Activated CD4-positive, alpha-beta T cell treated with anti-CD3 and anti-CD28 coated beads, Interleukin-2, amount 50 U/mL, for 1 hour (primary cell): ENCODE measurements at places on chromosomes 3 and 15.

DNA sequence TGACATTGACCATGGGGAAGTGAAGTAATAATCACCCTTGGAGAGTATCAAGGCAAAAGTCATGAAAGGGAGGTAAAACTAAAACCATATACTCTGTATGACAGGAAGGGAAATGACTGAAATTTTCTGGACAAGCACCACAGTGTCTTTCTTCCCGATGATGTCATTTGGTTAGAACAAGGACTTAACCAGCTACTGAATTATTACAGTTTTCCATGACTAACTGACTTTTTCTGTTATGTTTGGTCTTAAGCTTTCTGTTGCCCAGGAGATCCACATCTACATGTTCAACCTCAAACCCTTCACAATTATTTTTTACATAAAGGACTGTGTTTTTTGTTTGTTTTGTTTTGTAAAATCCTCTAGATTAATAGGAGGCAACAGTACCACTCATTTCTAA lies 191.9 kb upstream of the IL12A start:
- DNase-seq, result no peak

DNA sequence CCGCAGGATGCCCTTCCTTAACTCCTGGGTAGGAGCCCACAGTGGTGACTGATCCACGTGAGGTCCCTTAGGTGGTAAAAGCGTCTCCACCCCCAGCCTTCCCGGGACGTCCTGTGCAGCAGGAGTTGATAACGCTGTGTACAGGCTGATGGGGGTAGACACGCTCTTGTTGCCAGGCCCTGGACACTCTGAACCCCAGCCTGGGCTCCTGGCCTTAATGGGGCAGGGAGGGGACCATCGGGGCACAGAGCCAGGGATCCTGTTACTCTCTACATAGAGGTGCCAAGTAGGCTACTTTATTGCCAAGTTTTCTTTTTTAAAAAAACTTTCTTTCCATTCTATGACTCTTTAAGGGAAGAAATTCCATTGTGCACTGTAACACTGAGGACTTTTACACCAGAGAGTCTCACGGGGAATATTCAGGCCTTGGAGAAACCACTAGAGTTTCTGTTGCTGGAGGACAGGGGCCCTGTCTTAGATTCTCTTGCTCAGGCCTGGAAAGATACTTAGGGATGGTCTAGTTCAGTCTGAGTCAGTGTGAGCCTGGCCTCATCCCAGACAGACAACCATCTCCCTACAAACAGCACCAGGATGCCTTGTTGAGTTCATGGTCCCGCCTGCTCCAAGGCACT lies 104.3 kb upstream of the RNU6-1 start:
- DNase-seq, result no peak

DNA sequence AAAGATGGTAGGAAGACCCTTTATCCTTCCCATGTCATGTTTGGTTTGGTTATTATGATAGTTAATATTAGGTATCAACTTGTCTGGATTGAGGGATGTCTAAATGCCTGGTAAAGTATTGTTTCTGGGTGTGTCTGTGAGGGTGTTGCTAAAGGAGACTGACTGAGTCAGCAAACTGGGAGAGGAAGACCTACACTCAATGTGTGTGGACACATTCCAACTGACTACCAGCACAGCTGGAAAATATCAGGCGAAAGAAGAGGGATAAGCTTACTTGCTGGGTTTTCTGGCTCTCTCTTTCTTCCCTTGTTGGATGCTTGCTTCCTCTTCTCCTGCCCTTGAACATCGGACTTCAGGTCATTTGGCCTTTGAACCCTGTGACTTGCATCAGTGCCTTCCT lies 1227.6 kb upstream of the EPHA6 start:
- DNase-seq, result no peak

- no peak for DNase-seq
Observed at GRCh38 chr15:90596943-90597342, 67.2 kb downstream of the CRTC3 start.

DNA sequence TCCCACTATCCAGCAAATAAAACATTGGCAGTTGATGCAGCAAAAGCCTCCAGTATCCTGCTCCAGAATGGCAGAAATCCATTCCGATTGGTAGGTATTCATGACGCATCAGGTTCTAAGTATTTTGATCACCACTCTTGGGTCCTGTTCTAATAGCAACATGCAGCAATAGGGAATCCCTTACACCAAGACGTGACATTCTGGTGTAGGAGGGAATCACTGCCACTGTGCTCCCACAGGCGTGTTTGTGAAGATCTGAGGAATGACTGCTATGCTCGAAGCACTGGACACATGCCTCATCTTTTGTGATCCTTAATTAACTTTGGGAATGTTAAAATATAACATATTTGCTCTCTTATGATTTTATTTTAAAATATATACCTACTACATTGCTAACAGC lies 552.9 kb downstream of the MECOM start:
- DNase-seq, result no peak

DNA sequence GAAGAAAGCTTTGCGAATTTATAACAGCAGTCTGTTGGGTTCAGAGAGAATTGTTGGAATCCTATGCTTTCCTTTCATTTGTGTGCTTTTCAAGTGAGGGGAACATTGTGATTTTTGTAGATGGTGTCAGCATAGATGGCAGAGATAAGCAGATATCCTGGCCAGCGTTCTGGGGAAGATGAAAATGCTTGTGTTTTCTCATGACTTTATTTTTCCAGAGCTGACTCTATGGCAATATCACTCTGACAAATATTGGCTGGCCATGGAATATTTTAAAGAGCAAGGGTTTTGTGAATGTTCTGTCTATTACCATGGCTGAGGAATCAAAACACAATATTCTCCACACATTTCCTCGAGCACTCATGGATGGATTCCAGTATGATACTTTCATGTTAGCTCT lies 108.8 kb downstream of the MITF start:
- DNase-seq, result no peak

- no peak for DNase-seq
Observed at GRCh38 chr3:170257145-170257544, 34.9 kb downstream of the PRKCI start.

GRCh38 chr3:90026406-90026805 lies 919.0 kb downstream of the EPHA3 start:
- no peak for DNase-seq

DNA sequence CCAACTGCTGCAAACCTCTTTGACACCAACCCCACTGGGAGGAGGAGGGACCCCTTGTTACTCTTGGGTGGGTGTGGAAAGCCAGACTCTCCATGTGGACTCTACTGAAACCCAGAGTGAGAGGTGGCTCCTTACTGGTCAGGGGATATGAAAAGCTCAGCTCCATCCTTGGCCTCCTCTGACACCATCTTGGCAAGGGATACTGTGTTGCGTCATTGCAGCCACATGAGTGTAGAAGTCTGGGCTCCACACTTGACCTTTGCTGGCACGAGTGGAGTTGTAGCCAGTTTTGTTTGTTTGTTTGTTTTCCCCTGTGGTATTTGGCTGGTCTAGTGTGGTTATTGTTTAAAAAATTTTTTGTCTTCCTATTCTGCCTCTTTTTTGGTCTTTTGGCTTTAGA lies 289.1 kb downstream of the GAP43 start:
- DNase-seq, result no peak

DNA sequence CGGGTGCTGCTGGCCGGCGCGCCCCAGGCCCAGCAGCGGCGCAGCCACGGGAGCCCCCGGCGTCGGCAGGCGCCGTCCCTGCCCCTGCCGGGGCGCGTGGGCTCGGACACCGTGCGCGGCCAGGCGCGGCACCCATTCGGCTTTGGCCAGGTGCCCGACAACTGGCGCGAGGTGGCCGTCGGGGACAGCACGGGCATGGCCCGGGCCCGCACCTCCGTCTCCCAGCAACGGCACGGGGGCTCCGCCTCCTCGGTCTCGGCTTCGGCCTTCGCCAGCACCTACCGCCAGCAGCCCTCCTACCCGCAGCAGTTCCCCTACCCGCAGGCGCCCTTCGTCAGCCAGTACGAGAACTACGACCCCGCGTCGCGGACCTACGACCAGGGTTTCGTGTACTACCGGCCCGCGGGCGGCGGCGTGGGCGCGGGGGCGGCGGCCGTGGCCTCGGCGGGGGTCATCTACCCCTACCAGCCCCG lies 777 bp downstream of the LOXL1 start:
- peak; percentile 40 for DNase-seq
